ENCODE measurements at places on chromosomes 6 and 20. TPM values are rescaled to one million over a fixed set of nuclear protein-coding genes. Genes with fewer than 3 reads are reported as not detected.

Gene HEY2
- 0.77 TPM for total RNA-seq

Gene ULBP1
- total RNA-seq, result 1.6 TPM

Gene MTHFD1L
- total RNA-seq, result 17.8 TPM

Gene KDM1B
- 14.3 TPM for total RNA-seq

Gene NCOA5
- 25.3 TPM for total RNA-seq

DNA sequence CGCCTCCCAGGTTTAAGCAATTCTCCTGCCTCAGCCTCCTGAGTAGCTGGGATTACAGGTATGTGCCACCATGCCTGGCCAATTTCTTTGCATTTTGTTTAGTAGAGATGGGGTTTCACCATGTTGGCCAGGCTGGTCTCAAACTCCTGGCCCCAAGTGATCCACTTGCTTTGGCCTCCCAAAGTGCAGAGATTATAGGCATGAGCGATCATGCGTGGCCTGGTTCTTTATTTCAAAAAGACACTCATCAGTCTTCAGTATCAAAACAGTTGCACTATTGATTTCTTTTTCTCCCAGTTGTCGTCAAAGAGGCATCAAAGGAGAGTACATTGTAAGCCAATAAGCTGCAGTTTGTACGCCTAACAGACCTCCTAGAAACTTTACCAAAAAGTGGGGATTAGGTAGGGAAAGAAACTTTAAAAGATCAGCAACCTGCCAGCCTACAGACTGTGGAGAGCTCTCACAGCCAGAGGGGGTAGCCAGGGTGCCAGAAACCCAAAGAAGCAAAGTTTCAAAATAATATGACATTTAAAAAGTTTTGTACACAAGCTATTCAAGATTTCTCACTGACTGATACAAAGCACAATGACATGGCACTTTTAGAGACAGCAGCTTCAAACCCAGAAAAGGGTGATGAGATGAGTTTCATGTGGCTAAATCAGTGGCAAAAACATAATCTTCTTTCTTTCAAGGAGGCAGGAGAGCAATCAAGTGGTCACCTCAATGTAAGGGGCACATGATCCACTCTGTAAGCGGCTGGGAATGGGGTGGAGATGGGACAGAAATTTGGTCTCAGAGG, 83.0 kb upstream of the RALY start:
- no peak for DNase-seq

DNA sequence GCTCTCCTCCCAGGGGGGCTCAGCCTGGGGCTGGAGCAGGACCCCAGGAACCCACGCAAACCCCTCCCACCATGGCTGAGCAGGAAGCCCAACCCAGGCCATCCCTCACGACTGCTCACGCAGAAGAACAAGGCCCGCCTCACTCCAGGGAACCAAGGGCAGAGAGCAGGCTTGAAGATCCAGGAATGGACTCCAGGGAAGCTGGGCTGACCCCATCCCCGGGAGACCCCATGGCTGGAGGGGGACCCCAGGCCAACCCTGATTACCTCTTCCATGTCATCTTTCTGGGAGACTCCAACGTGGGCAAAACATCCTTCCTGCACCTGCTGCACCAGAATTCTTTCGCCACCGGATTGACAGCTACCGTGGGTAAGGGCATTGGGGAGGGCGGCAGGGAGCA, 24.7 kb downstream of the RAB44 start:
- DNase-seq, result no peak

- no peak for DNase-seq
Measured at GRCh38 chr6:25061289-25061936, 125.7 kb upstream of the RIPOR2 start.

- no peak for DNase-seq
Measured at GRCh38 chr20:34015401-34016335, 22.0 kb downstream of the RALY start.

DNA sequence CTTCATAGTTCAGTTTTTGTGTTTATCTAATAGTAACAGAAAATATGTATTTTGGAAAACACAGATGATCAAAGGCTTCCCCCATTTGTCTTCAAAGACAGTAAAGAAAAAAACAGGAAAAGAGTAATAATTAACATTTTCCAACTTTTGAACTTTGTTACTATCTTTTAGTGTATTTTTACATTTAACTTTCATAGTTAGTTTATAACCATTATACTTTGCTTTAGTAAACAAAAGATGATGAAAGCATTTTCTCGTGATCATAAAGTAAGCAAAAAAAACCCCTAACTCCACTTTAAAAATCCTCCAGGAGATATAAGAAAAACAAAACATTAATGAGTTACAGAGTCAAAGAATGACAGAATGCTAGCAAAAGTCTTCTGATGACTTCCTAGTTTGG, 13.6 kb upstream of the GPRC6A start:
- no peak for DNase-seq

- DNase-seq, result no peak
Measured at GRCh38 chr6:160102399-160102798, 19.2 kb upstream of the SLC22A1 start.

- DNase-seq, result no peak
Measured at GRCh38 chr20:25539742-25540672, 45.3 kb downstream of the NINL start.

DNA sequence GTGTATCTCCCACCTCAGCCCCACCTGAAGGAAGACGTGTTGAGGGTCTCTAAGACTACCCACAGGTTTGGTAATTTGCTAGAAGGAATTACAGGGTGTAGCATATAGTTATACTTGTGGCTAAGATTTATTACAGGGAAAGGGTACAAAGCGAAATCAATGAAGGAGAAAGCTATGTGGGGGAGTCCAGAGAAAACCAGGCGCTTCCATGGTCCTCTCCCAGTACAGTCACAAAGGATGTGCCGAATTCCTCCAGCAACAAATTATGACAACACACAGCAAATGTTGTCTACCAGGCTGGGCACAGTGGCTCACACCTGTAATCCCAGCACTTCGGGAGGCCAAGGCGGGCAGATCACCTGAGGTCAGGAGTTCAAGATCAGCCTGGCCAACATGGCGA, 64.1 kb upstream of the TGM3 start:
- no peak for DNase-seq

GRCh38 chr6:16660157-16660497, 101.1 kb downstream of the ATXN1 start:
- DNase-seq, result no peak
